CD4-positive, alpha-beta T cell treated with Interleukin-4 for 1 hour (primary cell): ENCODE measurements at places on chromosomes 11 and 22.

GRCh38 chr22:27835446-27835845, 33.9 kb upstream of the MN1 start:
- DNase-seq, result no peak

GRCh38 chr22:27241430-27242321, 559.9 kb downstream of the MN1 start:
- no peak for DNase-seq

DNA sequence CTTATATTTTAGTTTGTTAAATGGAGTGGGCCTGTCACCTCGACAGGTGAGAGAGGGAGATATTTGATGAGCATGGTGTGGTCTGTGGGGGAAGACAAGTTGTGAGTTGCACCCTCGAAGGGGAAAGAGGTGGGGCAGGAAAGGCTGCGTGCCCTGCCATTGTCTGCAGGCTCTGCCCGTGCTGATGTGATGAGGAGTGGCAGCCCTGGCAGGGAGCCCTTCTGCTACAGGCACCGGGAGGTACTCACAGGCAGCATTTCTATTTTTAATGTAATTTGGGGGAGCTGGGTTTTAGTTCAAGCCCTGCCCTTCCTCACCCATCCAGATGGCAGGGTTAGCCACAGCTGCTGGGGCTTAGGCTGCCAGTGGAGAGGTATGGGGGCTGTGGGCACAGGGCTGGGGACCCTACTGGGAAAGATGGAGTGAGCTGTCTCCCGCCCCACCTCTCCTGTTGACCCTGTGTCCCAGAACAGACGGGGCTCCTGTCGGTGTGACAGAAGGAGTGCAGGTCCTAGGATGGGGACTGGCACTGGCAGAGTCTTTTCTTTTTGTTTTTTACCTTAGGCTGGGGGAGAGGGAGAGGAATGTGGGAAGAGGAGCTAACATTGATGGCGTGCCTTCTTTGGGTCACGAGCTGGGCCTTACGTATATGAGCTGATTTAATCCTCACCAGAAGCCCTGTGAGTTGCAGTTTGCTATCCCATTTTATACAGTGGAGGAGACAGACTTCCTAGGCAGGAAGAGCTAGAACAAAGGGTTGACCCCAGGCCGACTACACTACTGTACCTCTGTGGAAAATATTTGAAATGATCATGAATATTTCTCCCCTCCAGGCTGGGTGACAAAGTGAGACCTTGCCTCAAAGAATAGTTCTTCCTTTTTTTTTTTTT, 51.6 kb downstream of the CEP164 start:
- DNase-seq, result no peak

DNA sequence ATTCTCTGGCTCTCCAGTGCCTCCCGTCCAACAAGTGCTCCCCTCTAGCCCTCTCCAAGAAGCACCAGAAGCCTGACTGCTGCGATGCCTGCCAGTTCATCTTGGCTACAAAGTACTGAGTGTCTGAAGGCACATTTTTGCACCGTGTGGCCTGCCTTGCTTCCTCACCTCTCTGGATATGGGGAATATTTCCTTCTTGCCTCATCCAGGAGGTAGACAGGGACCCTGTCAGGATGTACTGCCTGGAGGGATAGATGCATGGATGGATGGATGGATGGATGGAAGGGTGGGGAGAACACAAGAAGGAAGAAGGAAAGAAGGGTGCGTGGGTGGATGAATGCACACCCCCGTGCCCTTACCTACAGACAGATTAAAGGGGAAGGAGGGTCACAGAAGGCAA, 27.6 kb downstream of the KCTD17 start:
- DNase-seq, result no peak

- peak; percentile 33 for DNase-seq
Measured at GRCh38 chr11:110463153-110463552, 33.4 kb downstream of the FDX1 start.

DNA sequence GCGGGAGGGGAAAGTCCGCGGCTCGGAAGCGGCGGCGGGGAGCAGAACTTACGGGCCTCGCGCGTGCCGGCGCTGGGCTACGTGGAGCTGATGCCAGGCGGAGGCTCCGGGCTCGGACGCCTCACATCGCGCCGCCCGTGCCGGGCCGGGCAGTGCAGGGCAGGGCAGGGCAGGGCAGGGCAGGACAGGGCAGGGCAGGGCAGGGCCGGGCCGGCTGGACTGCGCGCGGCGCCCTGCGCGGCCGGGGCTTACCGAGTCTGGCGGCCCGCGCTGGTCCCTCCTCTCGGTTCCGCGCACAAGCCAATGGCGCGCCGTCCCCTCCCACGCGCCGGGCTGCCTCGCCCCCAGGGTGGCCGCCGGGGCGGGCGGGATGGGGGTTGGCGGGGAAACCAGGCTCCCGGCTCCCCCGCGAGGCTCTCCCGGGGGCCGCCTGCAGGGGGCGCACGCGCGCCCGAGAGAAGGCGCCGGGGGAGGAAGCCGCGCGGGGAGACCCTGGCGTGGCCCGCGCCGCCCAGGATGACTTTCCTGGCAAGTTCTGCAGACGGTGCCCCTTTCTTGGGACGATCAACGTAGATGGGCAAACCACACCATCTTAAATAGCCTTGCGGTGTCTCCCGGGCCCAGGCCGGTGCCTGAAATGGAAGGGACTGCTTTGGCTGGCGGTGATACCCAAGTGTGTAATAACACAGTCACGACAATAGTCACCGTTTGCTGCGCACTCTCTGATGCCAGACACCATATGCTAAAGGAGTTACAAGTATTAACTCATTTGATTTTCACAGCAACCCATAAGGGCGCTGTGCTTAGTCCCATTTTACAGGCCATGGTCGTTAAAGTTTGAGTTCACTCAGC, at the start of gene TP53I11:
TP53I11 (minus strand) TSS at position 259 of the 852 bp plus-strand sequence. CDS start 12,548 bp downstream, outside the sequence.
- peak; percentile 73 for DNase-seq

GRCh38 chr11:66762088-66762487, 33.1 kb upstream of the SPTBN2 start:
- DNase-seq, result no peak

DNA sequence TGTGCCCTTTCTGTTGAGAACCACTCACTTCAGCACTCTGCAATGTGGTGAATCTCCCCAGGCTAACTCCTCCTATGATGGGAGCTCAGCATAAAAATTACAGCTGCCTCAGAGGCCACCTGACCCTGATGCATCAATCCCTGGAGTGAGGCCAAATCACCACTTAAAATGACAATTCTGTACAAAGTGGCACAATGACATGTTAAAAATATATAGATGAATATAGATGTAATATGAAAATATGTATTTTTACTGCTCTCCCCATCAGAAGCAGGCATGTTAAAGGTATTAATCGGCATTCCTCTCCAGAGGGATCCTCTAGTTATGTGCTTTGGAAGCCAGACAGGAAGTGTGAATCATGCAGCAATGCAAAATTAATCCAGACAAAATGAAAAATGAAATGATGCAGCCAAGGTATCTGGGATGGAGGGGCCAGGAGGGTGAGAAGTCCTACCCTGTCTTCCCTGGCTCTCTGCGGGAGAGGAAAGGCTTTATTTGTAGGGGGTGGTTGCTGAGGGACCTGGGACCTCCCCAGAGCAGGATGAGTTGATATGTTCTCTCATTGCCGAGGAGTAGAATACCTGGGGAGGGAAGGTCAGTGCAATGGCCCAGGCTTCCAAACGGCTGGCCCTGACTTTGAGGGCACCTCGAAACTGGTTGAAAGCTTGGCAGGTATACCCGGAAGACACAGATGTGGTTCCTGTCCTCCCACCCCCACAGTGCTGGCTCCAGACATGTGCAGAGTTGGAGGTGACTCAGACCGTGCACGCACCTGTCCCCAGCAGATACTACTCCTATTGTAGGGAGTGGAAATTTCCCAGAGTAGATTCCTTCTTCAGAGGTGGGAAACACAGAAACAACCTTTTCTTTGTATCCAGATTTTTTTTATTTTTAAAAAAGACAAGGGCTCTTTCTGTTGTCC, 347.9 kb upstream of the NCAM1 start:
- no peak for DNase-seq

DNA sequence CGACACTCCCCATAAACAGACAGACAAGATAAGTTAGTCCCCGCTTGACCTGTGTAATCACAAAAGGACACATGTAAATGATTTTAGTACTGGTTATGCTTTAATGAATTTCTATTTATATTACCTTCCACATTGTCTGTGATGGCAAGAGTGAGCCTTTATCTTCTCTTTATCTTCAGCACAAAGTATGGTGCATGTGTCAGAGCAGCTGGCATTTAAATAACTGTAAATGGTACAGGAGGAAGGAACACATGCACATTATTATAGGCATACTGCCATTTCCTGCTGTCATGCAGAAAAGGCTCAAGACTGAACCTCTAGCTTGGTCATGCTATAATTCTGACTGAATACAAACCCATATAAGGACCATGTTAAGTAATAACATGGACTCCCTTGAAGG, 1342.7 kb upstream of the TENM4 start:
- DNase-seq, result no peak

DNA sequence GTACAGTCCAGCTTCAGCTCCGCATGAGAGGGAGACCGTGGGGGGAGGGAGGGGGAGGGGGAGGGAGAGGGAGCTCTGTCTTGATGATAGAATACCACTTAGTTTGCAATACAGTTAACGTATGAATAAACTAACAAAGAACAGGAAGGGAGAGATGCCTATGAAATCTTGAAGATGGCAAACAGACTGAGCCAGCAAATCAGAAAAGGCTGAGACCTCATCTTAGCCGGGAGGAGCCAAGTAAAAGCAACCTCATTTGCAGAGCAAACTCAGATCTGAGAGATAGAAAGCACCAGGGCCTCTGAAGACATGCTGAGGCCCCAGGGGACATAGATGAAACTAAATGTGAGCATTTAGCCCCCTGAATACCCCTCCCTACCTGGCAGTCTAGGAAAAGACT, 23.0 kb downstream of the APLP2 start:
- DNase-seq, result no peak

DNA sequence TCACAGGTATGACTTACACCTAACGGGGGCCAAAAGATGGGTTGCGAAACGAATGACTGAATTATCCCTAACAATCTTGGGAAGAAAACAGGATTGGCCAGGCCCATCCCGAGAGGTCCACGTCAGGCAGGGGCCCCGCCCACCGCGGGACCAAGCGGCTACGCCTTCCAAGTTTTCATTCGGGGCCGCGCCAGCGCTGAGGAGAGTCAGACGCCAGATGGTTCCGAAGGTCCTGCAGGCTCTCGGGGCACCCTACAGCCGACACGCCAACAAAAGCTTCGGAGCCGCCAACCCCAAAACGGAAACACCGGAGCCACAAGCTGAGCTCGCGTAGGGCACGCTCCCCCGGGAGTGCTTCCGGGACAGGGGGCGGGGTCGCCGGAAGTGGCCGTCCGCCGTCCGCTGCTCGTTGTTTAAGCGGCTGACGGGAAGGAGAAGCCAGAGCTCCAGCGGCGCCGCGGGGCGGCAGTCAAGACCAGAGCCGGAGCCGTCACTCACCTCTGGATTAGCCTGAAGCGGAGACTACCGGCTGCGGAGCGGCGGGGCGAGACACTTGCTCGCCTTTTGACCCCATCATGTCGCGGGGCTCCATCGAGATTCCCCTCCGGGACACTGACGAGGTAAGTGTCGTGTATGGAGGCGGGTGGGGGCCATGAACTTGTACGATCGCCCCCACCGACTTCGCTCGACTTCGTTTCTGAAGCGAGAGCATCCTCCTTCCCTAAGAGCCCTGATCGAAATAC, at the start of gene CTR9:
CTR9 (plus strand) TSS at position 409 of the 743 bp plus-strand sequence; CDS start at position 576, 167 bp downstream.
- peak; percentile 91 for DNase-seq

DNA sequence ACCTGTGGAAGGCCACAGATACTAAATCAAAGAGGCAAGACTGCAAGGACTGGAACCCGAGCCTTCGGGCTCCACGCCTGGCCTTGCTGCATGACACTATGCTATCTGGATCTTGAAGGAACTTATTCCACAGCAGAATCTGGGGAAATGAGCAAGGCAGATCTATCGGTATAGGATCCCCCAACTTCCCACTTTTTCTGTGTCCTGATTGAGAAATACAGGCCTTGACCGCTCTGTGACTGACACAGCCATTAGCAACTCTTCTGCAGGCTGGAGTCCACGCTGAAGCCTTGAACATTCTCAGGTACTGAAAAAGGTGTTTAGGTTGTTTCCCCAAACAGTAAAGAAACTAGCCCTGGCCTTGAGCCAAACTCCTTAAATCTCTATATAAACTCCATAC, 241.2 kb upstream of the NARS2 start:
- no peak for DNase-seq

DNA sequence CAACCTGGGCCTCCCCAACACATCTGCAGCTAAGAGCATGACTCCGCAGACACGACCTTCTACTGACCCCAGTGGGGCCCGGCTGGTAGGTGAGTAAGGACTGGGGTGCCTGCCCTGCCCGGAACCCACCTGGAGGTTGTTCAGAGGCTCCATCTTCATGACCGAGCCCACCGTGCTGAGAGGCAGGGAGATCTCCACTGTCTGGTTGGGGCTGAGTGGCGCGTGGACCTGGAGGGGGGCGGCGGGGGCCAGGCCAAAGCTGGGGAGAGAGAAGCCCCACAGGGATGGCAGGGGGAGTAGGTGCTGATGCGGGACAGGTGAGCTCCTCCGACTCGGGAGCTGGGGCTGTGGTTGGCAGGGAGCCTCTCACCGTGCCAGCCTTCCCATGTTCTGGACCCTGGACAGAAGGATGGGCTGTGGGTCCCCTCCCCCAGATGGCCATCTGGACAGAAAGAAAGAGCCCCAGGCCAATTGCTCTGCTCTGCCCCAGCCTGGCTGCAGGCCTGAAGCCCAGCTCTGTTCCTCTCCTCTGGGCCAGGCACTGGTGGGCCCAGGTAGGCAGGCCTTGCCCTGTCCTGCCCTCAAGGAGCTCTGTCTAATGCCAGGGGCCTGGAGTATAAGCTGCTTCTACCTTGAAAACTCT, 16.3 kb upstream of the RASL10A start:
- no peak for DNase-seq

GRCh38 chr11:129538323-129538722, 162.7 kb downstream of the BARX2 start:
- DNase-seq, result no peak

DNA sequence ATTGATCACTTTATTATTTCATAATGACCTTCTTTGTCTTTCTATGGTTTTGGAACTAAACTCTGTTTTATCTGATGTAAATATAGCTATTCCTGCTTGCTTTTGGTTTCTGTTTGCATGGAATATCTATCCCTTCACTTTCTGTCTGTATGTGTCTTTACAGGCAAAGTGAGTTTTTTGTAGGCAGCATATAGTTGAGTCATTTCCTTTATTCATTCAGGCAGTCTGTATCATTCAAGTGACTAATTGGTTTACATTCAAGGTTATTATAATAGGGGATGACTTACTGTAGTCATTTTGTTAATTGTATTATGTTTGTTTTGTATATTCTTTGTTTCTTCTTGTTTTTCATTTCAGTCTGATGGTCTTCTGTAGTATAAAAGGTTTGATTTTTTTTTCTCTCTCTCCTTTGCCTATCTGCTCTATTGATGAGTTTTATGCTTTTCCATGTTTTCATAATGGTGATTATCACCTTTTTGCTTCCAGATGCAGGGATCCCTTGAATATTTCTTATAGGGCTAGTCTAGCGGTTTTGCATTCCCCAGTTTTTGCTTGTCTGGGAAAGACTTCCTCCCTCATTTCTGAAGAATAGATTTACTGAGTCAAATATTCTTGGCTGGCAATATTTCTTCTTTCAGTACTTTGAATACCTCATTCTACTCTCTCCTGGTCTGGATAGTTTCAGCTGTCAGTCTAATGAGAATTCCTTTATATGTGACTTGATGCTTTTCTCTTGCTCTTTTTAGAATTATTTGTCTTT, 50.4 kb downstream of the GDPD4 start:
- DNase-seq, result no peak

- DNase-seq, result no peak
Measured at GRCh38 chr22:33774781-33775180, 145.5 kb downstream of the LARGE1 start.
